A673 (cell line): ENCODE measurements at places on chromosomes 6 and 20.

DNA sequence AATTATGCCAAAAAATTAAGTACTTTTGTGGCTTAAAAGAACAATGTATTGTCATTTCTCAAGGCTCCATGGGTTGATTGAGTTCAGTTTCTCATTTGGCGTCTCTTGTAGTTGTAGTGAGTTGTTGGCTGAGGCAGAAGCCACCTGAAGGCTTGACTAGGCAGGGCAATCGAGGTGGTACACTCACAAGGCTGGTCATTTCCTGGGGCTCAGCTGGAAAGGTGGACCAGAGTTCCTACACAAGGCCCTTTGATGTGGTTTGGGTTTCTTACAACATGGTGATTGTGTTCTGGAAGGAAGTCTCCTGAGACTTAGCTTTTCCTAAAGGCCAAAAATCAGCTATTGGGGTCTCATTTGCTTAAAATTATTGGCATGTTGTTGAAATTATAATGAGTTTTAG, 22.6 kb downstream of the MAS1 start:
- no peak overlapping the region for H3K4me3 ChIP-seq
- H3K27ac ChIP-seq: no peak overlapping the region
- DNase-seq: no peak
- H3K4me1 ChIP-seq: no peaks in the 10 kb centered on the region
- peaks cover 26% of the 10 kb centered on the region for H3K27me3 ChIP-seq
- no peaks in the 10 kb centered on the region for H3K36me3 ChIP-seq

DNA sequence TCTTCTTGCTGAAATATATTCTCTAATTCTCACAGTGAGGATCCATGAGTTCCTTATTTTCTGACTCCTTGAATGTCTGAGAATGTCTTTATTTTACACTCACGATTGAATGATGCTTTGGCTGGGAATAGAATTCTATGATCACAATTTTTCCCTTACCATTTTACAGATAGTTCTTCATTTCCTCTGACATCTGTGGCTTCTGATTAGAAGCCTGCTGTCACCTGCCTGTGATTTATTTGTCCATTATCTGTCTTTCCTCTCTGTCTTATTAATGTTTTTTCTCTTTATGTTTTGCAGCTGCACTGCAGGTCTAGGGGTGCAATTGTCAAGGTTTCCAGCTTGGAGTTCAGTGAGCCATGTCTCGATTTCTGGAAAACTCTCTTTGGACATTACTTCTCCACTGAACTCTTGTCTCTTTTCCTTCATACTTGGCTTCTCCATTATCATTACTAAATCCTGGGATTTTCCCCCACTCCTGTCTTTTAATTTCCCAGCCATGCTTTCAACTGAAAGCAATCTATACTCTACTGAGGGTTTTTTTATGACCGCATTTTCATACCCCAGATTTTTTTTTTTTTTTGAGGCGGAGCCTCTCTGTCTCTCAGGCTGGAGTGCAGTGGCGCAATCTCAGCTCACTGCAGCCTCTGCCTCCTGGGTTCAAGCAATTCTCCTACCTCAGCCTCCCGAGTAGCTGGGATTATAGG, 121.2 kb upstream of the PRND start:
- peaks cover 19% of the 10 kb centered on the region for H3K4me1 ChIP-seq
- no peaks in the 10 kb centered on the region for H3K27me3 ChIP-seq
- no peak for DNase-seq
- no peak overlapping the region for H3K4me3 ChIP-seq
- H3K27ac ChIP-seq: no peak overlapping the region

DNA sequence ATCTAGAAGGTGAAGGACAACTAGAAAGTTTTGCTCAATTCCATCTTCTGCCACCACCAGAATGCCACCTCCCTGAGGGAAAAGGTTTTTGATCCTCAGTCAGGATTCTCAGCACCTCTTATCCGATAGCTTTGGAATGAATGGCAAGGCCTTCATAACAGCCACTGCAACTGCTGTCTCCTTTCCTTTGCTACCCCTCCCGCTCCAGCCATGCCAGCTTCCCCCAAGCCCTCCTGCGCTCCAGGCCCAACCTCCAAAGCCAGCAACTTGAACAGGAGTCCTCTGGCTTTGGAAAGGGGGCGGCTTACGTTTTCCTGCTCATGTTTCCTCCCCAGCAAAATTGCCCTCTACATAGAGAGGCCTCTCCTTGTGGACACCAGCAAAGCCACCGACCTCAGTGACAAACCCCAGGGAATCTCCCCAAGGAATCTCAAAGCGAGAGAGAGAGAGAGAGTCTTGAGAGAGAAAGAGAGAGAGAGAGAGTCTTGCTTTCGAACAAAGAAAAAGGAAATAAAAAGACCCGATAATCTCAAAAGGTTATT, 420 bp upstream of the BTN2A1 start:
- peak overlapping the region; percentile 92 for H3K27ac ChIP-seq
- H3K27me3 ChIP-seq: no peaks in the 10 kb centered on the region
- H3K36me3 ChIP-seq: peaks cover 33% of the 10 kb centered on the region
- H3K4me3 ChIP-seq: peak overlapping the region; percentile 70
- no peak for DNase-seq
- H3K4me1 ChIP-seq: peaks cover 8% of the 10 kb centered on the region

- no peaks in the 10 kb centered on the region for H3K36me3 ChIP-seq
- H3K27ac ChIP-seq: no peak overlapping the region
- no peak overlapping the region for H3K4me3 ChIP-seq
- no peaks in the 10 kb centered on the region for H3K4me1 ChIP-seq
- no peak for DNase-seq
- no peaks in the 10 kb centered on the region for H3K27me3 ChIP-seq
Measured at GRCh38 chr20:46849269-46849668, 45.4 kb upstream of the EYA2 start.

GRCh38 chr6:153207006-153207405, 75.9 kb upstream of the RGS17 start:
- no peak for DNase-seq
- no peak overlapping the region for H3K4me3 ChIP-seq
- H3K36me3 ChIP-seq: no peaks in the 10 kb centered on the region
- H3K27me3 ChIP-seq: no peaks in the 10 kb centered on the region
